ENCODE measurements at places on chromosomes 13 and 19.
A peak's percentile ranks its signal among the peaks of the same experiment; 100 is the strongest.

DNA sequence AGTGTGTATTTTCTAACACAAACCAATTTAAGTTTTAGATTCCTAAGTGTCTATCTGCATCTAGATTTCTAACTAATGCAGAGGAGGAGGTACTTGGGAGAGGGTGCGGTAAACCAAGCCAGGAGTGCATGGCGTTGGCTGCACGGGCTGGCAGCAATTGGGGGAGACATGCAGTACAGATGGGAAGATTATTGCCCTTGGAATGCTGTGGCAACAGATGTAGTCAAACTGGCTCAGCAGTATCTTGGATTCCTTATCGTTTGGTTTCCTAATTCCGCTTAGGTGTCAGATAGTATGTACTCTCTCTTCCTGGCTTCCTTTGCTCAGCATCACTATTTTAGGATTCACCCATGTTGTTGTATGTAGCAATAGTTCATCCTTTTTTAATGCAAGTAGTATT, 29.4 kb upstream of the STK24 start:
- DNase-seq: no peak

- DNase-seq: peak; percentile 78
Measured at GRCh38 chr19:17847538-17848366, at the start of gene JAK3. JAK3 (minus strand) TSS chr19:17847982; CDS start chr19:17844417, 3,565 bp downstream.

- DNase-seq: no peak
Measured at GRCh38 chr13:46641274-46642081, 88.5 kb downstream of the LRCH1 start.

- no peak for DNase-seq
Measured at GRCh38 chr13:110126391-110126961, 180.5 kb downstream of the COL4A1 start.

DNA sequence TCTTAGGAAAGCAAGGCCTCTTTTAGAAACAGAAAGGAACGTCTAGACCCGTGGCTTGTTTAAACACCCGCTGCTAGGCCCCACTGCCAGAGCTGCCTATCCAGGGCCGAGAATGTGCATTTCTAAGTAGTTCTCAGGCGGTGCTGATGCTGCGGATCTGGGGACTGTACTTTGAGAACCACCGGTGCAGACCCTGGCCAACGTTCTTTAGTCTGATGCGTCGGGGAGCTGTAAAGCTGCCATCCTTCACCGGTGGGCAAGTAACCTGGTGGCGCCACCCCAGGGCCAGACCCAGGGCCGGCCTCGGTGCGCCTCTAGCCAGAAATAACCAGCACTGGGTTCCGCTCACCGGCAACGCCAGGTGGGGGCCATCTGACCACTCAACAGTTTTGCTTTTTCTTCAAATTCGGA, 47.1 kb downstream of the TGDS start:
- DNase-seq: peak; percentile 87

DNA sequence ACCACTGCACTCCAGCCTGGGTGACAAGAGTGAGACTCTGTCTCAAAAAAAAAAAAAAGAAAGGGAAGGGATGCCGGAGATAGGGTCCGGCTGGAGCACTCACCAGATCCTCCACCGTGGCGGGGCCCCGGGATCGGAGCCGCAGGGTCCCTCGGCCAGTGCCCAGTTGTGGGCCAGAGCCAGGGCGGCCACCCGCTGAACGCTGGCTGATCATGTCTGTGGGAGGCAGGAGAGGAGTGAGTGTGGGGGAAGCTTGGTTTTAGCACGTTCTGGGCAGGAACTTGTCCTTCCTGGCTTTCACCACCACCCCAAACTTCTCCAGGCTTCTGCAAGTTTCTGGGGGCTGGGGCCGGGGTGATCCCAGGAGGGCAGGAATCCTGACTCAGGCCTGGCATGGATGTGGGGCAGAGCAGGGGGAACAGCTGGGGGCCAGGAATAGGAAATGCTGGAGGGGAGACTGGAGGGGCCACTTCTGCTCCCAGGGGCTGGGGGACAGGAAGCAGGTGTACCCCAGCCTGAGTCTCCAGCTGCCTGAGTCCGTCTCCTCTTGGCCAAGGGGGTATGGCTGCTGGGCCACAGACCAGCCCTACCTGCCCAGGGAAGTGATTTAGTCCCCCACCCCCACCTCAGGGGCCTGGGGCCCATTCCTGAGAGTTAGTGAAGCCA, 4.3 kb upstream of the PTGER1 start:
- no peak for DNase-seq

- no peak for DNase-seq
Measured at GRCh38 chr19:16942583-16942982, 53.8 kb downstream of the F2RL3 start.

GRCh38 chr19:14510311-14511228, 7.6 kb downstream of the DNAJB1 start:
- DNase-seq: no peak

DNA sequence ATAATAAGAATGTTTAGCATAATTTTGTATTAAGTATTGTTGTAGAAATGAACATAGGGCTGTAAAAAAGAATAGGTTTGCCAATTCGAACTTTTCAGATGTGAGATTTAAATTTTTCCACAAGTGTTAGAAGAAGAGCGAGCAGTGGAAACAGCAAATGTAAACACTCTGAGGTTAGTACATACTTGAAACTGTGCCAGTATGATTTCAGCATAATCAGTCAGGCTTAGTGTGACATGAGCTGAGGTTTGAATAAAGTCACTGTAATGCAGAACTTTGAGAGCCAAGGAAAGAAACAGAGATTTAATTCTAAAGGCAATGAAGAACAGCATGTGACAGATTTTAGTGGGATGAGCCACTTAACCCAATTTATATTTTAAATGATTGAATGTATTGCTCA, 2166.4 kb downstream of the PCDH9 start:
- no peak for DNase-seq

DNA sequence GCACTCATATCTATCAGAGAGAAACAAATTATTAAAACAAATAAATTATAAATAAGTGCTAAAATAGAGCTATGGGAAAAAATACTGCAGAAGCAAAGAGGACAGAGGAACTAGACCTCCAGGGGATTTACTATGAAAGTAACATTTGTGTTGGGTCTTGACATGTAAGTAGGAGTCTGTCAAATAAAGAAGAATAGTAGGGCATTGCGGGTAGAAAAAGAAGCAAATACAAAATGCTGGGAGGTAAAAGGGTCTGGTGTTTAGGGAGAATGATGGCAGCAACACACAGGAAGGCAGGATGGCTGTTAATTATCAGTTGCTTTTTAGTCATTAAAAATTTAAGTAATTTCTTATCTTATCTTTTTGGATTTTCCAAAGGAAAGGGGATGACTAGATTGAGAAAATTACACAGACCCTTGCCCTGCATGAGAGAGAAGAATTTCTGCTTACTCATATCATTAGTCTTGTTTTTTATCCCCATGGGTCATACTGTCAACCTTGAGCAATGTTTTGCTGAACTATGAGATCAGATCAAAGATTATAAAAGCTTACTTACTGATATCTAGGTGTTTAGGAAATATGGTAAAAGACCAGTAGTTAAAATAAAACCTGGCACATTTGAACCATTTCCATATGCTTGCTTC, 472.7 kb downstream of the DIAPH3 start:
- no peak for DNase-seq

- peak; percentile 84 for DNase-seq
Measured at GRCh38 chr13:113653264-113654174, 4.5 kb downstream of the ATP4B start.

DNA sequence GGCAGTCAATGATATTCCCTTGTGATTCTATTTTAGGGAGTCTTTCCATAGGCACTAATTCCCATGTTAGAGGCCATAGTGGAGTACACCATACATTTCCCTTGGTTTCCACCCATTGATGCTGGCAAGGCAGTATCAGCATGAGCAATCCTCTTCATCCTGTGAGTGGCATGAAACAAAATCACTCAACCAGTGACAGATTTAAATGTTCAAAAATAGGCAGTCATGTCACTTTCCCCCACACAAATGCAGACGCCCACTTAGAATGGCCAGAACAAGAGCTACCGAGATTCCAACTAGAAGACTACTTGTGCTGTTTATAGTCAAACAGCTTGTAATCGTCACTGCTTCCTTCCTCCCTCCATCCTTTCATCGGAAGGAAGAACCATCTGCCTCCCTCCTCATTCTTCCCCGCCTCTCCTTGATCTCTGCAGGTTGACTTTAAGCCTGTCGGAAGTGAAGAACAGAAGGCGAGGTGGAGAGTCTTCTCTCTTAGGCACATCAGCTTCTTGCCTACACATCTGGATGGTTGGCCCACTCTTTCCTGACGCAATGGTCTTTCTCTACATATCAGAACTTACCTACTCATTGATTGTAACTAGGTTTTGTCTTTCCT, 22.6 kb downstream of the RASL11A start:
- DNase-seq: no peak

- DNase-seq: no peak
Measured at GRCh38 chr13:32426191-32426989, 1.5 kb downstream of the N4BP2L1 start.

- peak; percentile 63 for DNase-seq
Measured at GRCh38 chr19:44608391-44608821, 5.0 kb upstream of the IGSF23 start.

DNA sequence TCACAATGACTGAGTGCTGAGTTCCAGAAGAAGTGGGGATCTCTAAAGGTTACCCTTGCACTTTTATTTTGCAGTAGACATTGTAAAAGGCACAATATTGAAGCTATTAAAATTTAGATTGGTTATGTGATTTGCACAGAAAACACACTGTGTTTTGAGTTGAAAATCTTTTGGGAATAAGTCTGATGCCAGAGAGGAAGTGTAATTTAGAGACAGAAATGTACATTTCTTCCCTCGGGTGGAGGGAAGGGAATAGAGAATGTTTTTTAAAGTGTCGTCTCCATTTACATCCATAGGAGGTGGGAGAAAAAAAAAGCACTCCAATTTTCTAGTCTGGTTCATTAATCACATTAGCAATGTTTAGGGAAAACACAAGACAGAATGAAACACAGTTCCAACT, 465.8 kb downstream of the OLFM4 start:
- DNase-seq: no peak

GRCh38 chr13:75643693-75644092, 7.6 kb downstream of the LMO7 start:
- no peak for DNase-seq

DNA sequence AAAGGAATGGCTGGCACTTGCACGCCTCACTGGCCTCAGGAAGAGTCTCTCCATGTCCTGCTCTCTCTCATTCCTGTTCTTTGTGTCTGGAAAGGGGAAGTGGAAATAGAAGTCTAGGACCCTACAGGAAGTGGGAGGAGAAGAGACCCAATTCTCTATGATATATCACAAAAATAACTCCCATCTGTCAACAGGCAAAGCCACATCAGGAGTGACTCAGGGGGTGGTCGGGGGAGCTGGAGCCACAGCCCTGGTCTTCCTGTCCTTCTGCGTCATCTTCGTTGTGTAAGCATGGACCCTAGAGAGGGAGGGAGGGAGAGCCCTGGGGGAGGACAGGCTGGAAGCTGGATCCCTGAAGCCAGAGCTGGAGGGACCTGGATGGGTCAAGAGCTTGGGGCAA, 3.0 kb downstream of the SIGLEC9 start:
- DNase-seq: no peak

DNA sequence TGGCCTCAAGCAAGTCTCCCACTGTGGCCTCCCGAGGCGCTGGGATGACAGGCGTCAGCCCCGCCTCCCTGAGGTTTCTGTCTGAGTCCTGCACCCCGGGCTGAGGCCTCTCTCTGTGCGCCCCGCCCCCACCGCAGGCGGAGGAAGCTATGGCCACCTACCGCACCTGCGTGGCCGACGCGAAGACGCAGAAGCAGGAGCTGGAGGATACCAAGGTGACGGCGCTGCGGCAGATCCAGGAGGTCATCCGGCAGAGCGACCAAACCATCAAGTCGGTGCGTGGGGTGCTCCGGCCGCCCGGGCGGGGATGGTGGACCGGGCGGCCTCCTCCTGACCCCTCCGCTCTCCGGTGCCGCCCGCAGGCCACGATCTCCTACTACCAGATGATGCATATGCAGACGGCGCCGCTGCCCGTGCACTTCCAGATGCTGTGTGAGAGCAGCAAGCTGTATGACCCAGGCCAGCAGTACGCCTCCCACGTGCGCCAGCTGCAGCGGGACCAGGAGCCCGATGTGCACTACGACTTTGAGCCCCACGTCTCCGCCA, 12.7 kb downstream of the ARHGAP45 start:
- peak; percentile 54 for DNase-seq

DNA sequence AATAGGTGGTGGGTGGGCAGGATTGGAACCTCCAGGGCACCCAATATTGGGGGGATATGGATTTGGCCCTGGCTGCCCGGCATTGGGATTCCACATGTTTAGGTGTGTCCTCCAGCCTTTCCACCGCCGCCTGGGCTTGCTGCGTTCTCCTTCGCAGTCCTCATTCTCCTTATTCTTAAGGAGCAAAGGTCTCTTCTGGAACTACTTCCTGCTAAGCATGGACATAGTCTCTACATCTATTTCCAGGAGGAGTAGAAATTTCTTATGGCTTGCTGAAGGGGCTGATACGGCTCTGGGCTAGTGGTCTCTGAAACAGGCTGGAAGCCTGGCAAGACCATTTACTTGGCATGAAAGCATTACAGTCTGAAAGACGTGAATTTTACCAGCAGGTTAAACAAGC, 9.2 kb upstream of the FCGBP start:
- no peak for DNase-seq

Data from NCI-H146 (cell line).